Stimulated activated naive CD4-positive, alpha-beta T cell (primary cell): ENCODE measurements at places on chromosomes 6 and 20.

GRCh38 chr20:51120868-51121267, 98.0 kb upstream of the KCNG1 start:
- no peak for DNase-seq

GRCh38 chr20:32521780-32522525, 63.2 kb downstream of the NOL4L start:
- DNase-seq, result peak; percentile 47

DNA sequence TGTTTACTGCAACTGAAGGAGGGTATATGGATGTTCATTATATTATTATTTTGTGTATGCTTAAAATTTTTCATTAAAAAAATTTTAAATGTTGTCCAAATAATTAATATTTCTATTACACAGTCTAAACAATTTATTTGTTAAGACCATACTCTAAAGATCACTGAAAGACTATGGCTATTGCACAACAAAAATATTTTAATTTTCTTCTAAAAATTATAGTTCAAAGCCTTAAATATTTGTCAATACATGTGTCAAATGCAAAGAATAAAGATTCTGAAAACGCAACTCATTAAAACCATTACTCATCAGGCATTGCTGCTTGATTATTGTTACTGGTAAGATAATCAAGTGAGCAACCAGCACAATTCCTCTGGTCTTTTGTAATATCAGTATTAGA, 2.2 kb downstream of the MMS22L start:
- DNase-seq, result no peak

- no peak for DNase-seq
Measured at GRCh38 chr20:46332373-46333160, 24.3 kb upstream of the CDH22 start.
